ENCODE measurements at places on chromosomes 2 and 18.

DNA sequence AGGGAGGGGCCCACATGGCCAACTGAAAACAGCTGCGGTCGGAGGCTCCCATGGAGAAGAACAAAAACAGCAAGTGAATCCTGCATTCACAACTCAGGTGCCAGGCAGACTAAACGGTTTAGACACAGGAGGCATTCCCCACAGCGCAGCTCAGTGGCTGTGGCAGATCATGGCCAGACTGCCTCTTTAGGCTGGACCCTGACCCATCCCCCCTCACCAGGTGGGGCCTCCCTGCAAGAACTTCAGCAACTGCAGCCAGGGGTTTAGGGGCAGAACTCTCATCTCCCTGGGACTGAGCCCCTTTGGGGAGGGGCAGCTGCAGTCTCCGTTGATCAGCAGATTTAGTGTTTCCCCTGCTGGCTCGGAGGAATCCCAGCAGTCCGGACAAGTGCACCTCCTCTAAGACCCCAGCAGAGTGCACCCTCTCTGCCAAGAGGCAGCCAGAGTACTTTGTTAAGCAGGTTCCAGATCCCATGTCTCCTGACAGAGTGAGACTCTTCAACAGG is 346.7 kb downstream of the SS18 start:
- no peak for DNase-seq

GRCh38 chr2:100482741-100483140 is 12.5 kb downstream of the NMS start:
- no peak for DNase-seq

DNA sequence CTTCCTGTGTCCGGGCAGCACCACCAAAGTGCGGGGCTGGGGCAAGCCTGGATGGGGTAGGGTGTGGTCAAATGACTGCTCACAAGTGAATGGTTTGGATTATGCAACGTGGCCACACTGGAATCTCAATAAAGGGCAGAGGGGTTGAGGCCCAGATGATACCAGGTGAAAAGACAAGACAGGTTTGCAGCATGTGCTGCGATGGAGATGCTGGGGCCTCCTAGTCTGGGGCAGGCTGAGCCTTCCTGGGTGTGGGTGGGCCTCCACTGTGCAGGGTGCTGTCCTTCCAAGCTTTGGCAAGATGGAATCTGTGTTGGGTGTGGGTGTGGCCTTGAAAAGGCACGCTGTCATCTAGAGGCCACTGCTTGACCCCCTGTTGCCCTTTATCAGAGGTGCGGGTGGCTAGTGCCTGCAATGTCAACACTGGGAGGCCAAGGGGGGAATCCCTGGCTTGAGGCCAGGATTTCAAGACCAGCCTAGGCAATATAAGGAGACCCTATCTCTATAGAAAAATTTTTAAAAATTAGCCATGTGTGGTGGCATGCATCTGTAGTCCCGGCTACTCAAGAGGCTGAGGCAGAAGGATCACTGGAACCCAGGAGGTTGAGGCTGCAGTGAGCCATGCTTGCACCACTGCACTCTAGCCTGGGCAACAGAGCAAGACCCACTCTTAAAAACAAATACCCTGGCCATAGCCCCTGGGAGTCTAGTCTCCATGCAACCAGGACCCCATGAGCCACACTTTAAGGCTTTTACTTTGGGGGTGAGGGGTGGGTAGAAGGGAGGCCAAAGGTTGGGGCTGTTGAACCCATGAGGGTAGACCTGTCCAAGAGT is 13.8 kb downstream of the RRM2 start:
- no peak for DNase-seq

- DNase-seq = no peak
Observed at GRCh38 chr18:8976606-8977005, 125.9 kb upstream of the NDUFV2 start.

- DNase-seq = no peak
Observed at GRCh38 chr2:4175343-4175742, 472.0 kb downstream of the DCDC2C start.

- DNase-seq = no peak
Observed at GRCh38 chr2:194086129-194086528, 1570.9 kb upstream of the SLC39A10 start.

- DNase-seq = no peak
Observed at GRCh38 chr2:222912117-222912516, 51.3 kb downstream of the ACSL3 start.

DNA sequence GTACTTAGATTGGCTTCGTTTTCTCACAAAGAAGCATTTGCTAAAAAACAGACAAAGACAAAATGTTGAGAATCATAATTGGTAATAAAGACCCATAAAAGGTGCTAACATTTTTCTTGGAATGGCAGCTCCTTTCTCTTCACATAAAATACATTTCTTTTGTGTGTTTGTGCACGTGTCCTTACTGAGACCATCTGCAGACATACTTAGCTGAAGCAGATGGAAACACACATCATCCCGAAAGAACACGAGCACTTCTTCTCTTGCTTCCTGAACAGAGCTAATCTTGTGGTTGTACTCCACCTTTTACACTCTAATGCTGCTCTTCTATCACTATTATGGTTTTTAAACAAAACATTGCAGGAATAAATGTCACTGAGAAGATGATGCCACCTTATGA is 142.5 kb downstream of the SPHKAP start:
- no peak for DNase-seq

DNA sequence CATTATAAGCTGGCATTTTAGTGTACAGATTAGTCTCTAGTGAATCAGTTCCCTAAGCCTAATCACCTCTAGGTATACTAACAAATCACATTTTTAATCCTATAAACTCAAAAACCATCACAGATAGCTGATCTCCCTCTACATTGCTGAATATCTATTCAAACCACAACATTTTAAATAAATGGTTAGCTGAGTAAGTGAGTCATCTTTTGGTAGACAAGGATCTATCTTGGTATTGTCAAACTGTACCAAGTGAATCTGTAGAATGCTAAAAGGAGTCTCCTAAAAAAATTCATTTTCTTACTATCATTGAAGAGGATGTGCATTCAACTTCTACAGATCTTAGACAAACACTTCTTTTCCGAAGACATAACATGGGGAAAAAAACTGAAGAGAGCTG is 40.7 kb downstream of the INO80D start:
- DNase-seq = no peak

GRCh38 chr2:55901941-55902340 is 21.6 kb downstream of the EFEMP1 start:
- DNase-seq = no peak

GRCh38 chr2:111534910-111535352 is 349.1 kb downstream of the ANAPC1 start:
- no peak for DNase-seq

DNA sequence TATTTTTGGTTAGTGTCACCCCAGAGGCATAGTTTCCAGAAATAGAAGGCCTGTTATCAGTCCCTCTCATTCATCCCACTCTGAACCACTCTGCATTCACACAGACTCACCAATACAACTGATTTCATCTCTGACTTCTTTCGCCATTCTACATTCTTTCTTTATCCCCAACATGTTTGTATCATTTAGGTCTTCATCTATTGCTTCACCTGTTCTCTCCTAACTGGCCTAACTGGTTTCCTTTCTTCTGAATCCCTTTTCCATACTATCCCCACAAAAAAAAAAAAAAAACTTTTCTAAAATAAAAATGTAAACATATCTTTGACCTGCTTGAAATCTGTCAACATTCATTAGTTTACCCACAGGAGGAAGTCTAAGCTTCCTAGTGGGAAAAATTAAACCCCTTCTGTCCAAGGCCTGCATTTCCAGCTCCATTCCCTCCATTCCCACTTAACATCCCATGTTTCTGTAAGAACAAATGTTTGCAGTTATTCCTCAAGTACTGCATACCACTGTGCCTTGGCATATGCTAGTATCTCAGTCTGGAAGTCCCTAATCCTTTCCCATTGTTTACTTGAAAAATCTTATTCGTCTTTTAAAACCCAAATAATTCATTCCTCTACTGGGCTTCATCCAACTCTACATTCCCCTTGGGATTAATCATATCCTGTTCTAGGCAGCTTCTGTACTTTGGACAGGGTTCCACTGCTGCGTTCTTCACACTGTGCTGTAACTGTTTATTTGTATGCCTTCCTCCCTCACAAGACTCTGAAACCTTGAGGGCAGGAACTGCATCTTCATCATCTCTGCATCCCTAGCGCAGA is 68.5 kb downstream of the FIGN start:
- DNase-seq = no peak

GRCh38 chr18:75185460-75185859 is 23.5 kb downstream of the PTGR3 start:
- no peak for DNase-seq

DNA sequence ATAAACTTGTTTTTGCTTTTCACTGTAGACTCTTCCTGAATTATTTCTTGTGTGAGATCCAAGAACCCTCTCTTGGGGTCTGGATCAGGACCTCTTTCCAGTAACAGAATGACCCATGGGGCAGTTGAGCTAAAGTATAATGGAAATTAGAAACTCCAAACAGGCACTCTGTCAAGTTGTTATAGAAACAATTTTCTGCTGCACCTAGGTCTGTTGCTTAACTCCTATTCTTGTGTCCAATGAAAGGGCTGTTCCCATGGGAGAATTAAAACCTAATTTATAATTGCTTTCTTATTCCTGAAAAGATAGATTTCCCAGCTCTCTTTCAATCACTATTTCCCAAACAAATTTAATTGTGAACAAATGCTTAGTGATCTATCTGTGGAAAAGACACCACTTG is 1341.3 kb upstream of the PIK3C3 start:
- DNase-seq = no peak

DNA sequence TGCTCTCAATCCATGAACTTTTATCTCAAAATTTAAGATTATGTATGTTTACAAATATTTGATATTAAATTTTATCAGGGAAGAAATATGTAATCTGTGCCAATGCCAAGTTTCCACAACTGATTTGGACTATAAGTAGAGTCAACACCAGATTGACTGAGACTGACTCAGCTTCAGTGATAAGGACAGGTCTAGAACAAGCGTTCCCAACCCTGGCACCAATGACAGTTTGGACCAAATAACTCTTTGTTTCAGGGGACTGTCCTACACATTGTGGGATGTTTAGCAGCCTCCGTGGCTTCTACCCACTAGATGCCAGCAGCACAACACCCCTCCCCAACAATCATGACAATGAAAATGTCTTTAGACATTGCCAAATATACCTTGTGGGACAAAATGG is 165.3 kb downstream of the THADA start:
- DNase-seq = no peak

DNA sequence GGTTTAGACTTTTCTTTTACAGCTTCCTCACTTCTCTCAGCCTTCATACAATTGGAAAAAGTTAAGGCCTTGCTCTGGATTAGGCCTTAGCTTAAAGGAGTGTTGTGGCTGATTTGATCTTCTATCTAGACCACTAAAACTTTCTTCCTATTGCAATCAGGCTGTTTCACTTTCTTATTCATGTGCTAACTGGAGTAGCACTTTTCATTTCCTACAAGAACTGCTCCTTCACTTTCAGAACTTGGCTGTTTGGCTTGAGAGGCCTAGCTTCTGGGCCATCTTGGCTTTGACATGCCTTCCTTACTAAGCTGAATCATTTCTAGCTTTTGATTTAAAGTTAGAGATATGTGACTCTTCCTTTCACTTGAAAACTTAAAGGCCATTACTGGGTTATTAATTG is 114.3 kb downstream of the ARHGEF4 start:
- no peak for DNase-seq

All from stimulated activated CD8-positive, alpha-beta memory T cell treated with anti-CD3 and anti-CD28 coated beads, Interleukin-15, amount 100 ng/mL, for 1 hour (primary cell).